Lung (tissue), 17 donors: ENCODE measurements at places on chromosomes 2 and 18. TPM values are rescaled to one million over a fixed set of nuclear protein-coding genes. Genes with fewer than 3 reads are reported as not detected.
A peak's percentile ranks its signal among the peaks of the same experiment; 100 is the strongest.

The ARHGAP15 gene
- 13.0 TPM for total RNA-seq

The RAX gene
- not detected for total RNA-seq

DNA sequence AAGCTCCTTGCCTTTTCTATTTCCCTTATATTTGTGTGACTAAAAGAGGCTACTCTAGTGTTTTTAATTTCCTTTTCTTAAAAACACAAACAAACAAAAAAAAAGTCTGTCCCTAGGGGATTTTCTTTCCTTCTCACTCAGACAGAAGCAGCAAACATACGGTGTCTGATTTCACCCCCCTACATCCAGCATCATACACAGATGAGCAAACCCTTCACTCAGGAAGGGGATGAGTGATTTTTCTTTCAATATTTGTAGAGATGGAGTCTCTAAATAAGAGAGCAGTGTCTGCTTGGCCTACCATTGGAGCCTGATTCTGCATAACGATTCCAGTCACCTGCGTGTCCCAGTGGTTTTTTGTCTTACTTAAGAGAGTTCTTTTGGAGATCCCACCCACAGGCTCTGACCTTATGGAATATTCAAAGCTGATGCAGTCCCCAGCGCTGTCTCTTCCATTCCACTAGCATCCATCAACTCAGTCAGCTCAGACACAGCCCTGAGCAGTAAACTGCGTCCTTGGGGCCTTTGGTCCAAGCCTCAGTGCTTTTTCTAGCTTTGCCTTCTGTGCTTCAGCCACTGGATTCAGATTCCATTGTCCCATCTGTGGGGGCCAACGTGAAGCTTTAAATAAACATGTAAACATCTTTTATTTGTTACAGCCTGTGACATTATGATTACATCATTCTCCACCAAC is 52.6 kb upstream of the TPO start:
- no peaks in the 10 kb centered on the region for H3K4me1 ChIP-seq
- H3K27me3 ChIP-seq = no peaks in the 10 kb centered on the region
- H3K4me3 ChIP-seq = no peak overlapping the region
- no peak for DNase-seq
- H3K27ac ChIP-seq = no peak overlapping the region

GRCh38 chr2:168794968-168795367 is 7.5 kb upstream of the NOSTRIN start:
- no peaks in the 10 kb centered on the region for H3K27me3 ChIP-seq
- no peaks in the 10 kb centered on the region for H3K36me3 ChIP-seq
- H3K27ac ChIP-seq = no peak overlapping the region
- H3K4me3 ChIP-seq = no peak overlapping the region
- no peak for DNase-seq

- H3K27ac ChIP-seq = no peak overlapping the region
- no peaks in the 10 kb centered on the region for H3K4me1 ChIP-seq
- DNase-seq = peak; percentile 63
- no peak overlapping the region for H3K4me3 ChIP-seq
- H3K27me3 ChIP-seq = no peaks in the 10 kb centered on the region
Measured at GRCh38 chr2:62527478-62528210, 21.6 kb upstream of the TMEM17 start.

- H3K36me3 ChIP-seq = no peaks in the 10 kb centered on the region
- no peaks in the 10 kb centered on the region for H3K27me3 ChIP-seq
- H3K4me1 ChIP-seq = peaks cover 12% of the 10 kb centered on the region
- H3K4me3 ChIP-seq = peak overlapping the region; percentile 84
- DNase-seq = no peak
Measured at GRCh38 chr2:88692187-88692586, 714 bp downstream of the RPIA start.

GRCh38 chr2:231530099-231531011 is at the start of gene NMUR1:
TSS of gene NMUR1 (minus strand) at chr2:231530445. CDS start at chr2:231530361, 84 bp downstream.
- H3K27ac ChIP-seq = peak within 1 kb of the TSS; percentile 57
- H3K4me3 ChIP-seq = peak within 1 kb of the TSS; percentile 47
- no peaks in the 10 kb centered on the region for H3K36me3 ChIP-seq
- peak; percentile 62 for DNase-seq

GRCh38 chr18:55579501-55580270 is 8.3 kb downstream of the TCF4 start:
- H3K27ac ChIP-seq = no peak overlapping the region
- peaks cover 11% of the 10 kb centered on the region for H3K4me1 ChIP-seq
- H3K4me3 ChIP-seq = no peak overlapping the region
- no peaks in the 10 kb centered on the region for H3K27me3 ChIP-seq
- DNase-seq = peak; percentile 40

- H3K36me3 ChIP-seq = no peaks in the 10 kb centered on the region
- H3K4me3 ChIP-seq = no peak overlapping the region
- DNase-seq = no peak
- H3K27ac ChIP-seq = no peak overlapping the region
- H3K27me3 ChIP-seq = no peaks in the 10 kb centered on the region
- no peaks in the 10 kb centered on the region for H3K4me1 ChIP-seq
Measured at GRCh38 chr18:23998018-23998417, 16.5 kb upstream of the TTC39C start.
